ENCODE measurements at places on chromosomes 7 and 10.

DNA sequence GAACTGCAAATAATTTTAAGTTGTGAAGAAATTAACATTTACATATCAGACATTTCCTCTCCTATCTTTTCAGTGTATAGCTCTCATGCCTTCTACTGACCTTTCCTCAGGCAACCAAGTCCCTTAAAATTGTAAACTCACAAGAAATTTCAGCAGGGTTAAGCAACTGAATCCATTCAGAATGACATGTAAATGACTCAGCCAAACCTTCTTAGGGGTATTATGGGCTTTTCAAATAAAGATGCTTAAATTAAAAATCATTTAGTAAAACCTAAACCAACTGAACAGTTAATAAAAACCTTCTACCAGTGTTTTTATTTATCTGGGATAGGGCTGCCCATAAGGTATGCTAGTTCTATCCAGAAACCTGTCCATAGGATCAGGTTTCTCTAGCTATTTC lies 20.7 kb downstream of the WAPL start:
- DNase-seq: no peak

DNA sequence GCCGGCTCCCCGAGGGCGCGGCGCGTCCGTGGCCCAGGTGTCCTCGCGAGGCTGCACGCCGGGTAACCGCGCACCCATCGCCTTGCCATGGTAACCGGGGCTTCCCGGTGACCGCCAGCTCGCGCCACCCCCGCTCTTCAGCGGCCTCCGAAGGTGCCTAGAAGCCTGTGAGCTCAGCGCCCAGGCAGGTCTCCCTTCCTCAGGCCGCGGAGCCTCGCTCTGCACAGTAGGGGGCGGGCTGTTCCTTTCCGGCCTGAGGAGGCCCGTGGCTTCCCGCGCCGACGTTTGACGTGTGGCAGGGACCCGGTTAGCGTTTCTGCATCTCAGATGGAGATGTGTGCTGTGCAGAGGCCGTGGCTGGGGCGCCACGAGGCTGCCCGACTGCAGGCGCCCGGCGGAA lies 117.1 kb downstream of the DYNC2I1 start:
- no peak for DNase-seq

GRCh38 chr7:128119036-128119435 lies 87.8 kb upstream of the LRRC4 start:
- no peak for DNase-seq

DNA sequence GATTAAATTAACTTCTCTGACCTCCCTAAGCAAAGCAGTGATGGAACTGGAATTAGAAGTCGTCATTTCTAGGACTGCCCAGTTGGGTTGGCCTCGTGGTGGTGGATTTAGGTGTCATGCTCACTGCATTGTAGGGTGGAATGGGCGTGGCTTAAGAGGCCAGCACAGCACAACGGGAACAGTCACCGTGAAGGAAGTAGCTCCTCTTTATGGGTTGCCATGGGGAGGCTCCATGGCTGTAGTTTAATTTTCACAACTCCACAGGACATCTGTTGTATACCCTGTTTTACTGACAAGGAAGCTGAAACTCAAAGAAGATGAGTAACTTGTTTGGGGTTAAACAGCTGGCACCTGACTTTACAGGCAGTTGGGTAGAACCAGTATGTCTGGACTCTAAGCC lies 208.3 kb downstream of the CELF2 start:
- no peak for DNase-seq

DNA sequence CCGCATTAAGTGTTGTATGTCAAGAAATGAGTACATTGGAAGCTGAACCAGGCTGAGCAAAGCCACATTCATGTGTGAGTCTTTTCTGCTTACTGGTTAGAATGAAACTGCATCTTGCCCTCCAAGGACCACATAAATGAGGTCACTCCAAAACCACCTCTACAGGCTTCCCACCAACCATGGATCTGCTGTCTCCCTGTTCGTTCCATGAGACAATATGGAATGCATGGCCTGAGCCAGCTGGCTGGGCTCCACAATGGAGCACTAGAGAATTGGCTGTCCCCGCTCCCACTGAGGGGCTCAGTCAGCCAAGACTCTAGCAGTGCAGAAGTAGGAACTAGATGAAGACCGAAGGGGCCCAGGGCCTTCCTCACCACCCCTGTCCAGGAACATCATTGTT lies 120.8 kb downstream of the TNS3 start:
- no peak for DNase-seq

DNA sequence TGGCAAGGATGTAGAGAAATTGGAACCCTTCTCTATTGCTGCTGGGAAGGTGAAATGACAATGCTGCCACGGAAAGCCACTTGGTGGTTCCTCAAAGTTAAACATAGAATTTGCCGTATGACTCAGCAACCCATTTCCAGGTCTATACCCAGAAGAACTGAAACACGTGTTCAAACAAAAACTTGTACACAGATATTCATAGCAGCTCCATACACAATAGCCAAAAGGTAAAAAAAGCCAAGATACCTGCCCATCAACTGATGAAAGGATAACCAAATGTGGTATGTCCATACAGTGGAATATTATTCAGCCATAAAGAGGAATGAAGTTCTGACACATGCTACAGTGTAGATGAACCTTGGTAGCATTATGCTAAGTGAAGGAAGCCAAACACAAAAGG lies 39.1 kb downstream of the LHPP start:
- no peak for DNase-seq

GRCh38 chr10:865924-866576 lies 65.5 kb downstream of the LARP4B start:
- DNase-seq: no peak

DNA sequence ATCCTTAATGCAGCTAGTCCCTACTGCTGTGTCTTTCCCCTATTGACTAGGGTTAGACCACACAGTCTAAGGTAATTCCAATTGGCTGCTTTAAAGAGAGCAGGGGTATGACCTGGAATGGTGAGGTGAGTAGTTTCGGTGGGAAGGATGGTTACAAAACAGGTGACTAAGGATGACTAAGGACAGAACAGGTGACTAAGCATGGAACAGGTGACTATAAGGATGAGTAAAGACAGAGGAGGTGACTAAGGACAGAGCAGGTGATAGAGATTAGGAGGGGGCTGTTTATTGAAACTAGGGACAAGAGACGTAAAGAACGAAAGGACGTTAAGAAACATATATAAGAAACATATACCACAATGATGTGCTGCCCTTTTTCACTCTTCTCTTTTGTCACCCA lies 145.1 kb upstream of the TMEM106B start:
- no peak for DNase-seq

DNA sequence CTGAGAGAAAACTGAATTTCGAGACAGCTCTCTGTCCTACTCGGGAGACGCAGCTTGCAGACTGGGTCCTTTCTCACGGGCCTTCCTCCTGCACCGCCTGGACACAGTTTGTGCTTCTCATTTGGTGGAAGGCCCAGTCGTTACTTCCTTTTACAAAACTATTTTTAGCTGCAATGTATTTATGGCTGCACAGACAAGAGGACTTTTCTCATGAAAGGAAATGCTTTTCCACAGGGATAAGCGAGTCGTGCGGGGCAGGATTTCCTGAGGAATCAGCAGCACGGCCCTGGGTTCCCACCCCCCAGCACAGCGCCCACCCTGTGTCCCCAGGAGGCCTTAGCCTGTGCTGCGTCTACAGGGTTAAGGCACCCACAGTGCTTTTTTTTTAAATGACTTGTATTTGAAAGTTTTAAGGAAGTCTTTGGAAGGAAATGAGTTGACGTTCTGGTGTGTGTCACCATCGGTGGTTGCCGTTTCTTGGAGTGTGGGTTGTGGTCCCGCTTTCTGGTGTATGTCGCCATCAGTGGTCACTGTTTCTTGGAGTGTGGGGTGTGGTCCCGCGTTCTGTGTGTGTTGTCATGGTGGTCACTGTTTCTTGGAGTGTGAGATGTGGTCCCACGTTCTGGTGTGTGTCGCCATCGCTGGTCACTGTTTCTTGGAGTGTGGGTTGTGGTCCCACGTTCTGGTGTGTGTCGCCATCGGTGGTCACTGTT lies 50.9 kb downstream of the INPP5A start:
- DNase-seq: no peak

GRCh38 chr10:101131962-101132635 lies 999 bp downstream of the TLX1 start:
- DNase-seq: no peak

Data from stimulated activated CD8-positive, alpha-beta memory T cell treated with anti-CD3 and anti-CD28 coated beads, Interleukin-4, amount 100 ng/mL, for 1 hour (primary cell).